SJSA1 (cell line): ENCODE measurements at places on chromosomes 1 and 21.

- no peak for DNase-seq
These were observed 14.9 kb downstream of the ETS2 start for GRCh38 chr21:38820471-38821239.

- peak; percentile 50 for DNase-seq
These were observed 290.5 kb upstream of the DPYD start for GRCh38 chr1:98211271-98211845.

- no peak for DNase-seq
These were observed 881.4 kb upstream of the B3GALT2 start for GRCh38 chr1:194067772-194068171.

DNA sequence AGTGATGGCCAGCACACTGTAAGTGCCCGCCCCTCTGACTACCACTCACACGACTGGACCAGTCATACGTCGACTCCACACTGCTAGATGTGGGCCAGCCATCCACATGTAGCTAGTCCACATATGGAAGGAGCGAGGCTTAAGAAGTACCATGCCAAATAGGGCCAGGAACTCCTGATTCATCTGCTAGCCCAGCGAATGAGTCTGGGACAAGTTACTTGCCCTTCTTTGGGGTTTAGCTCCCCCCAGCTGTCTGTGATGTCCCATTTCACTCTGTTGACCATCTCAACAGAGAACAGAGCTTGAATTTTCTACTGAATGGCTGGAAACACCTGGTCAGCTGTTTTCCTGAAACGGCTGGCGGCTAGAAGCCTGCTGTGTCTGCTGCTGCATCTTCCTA is 5.8 kb downstream of the CSRP1 start:
- no peak for DNase-seq

DNA sequence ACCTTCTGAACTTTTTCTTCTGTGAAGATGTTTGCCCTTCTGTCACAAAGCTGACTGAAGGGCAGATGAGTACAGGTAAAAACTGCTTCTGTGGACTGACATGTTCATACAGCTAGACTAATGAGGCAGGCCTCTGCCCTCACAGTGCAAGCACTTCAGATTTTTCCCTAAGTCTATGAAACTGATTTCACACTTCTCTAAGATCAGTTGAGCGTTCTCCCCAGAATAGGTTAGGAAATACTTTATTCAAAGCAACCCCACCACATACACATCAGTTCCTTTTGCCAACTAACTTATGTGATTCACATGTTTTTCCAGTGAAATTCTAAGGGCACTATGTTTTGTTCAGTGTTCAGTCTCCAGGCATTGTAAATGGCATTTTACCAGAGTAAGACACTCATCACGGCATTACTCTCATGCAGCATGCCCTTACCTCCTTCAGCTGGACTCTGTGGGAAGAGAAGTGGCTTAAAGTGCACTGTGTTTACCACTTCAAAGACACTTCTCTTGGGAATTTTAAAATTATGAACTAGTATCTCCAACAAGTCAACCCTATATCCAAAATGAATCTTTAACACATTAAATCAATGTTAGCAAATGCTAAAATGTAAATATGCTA is 5.4 kb upstream of the PSMG1 start:
- no peak for DNase-seq

- DNase-seq: no peak
These were observed 21.6 kb upstream of the PCP4 start for GRCh38 chr21:39845571-39846130.

- no peak for DNase-seq
These were observed 478.3 kb downstream of the COL11A1 start for GRCh38 chr1:102630041-102630440.

GRCh38 chr1:224519874-224520273 is 85.3 kb upstream of the WDR26 start:
- no peak for DNase-seq

DNA sequence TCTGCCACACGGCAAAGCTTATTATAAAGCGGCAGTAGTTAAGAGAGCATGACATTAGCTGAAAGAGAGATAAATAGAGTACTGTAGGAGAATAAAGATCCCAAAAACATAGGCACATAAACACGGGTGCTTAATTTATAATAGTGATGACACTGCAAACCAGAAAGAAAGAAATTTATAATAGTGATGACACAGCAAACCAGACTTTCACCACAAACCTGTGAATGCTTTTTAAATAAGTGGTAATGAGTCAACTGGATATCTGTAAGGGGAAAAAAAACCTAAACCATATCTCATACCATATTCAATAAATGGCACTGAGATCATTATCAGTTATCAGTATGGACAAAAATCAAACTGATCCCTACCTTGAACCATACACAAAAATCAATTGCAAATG is 25.5 kb downstream of the USP1 start:
- DNase-seq: no peak

DNA sequence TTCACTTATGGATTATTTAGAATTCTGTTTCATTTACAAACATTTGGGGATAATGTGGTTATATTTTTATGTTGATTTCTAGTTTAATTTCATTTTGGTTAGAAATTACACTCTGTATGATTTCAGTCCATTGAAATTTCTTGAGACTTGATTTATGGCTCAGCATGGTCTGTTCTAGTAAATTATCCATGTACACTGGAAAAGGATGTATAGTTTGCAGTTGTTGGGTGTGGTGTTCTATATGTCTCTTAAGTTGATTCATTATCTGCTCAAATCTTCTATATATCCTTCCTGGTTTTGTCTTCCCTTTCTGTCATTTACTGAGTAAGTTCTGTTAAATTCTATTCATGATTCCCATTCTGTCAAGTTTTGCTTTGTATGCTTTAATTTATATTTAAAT is 52.3 kb downstream of the RAP1A start:
- DNase-seq: no peak

DNA sequence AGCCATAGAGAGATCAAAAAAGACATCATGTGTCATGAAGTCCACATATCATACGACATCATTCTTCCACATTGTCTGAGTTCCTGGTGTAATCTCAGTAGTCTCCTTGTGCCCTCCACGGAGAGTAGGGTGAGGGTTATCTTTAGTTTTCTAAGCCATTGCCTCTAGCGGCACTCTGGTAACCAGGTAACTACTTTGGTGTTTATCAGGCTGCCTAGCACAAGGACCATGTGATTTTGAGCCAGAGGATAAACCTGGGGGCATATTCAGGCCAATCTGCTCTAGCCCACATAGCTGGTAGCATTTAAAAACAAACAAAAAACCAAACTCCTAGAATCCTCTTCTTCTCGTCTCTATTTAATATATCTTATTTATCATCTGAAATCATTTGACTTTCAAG is 147.4 kb downstream of the GDAP2 start:
- no peak for DNase-seq
